ENCODE measurements at places on chromosomes 13 and 19.
A peak's percentile ranks its signal among the peaks of the same experiment; 100 is the strongest.

DNA sequence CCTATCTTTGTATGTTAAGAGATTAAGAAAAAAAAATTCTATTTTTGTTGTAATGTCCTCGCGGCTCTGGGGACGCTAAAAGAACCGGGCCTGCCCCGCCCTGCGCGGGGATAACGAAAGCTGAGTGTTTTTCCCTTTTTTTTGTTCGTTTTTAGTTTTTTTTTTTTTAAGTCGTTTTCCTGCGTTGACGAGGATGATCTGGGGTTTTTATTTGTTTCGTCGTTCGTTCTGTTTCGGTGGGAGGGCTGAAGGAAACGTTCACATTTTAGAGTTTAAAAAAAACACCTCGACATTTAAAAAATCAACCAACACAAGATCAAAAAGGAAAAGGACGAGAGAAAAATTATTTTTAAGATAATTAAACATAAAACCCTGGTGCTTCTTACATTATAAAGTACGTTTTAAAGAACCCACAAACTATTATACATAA is 5.6 kb downstream of the LYL1 start:
- no peak for DNase-seq

DNA sequence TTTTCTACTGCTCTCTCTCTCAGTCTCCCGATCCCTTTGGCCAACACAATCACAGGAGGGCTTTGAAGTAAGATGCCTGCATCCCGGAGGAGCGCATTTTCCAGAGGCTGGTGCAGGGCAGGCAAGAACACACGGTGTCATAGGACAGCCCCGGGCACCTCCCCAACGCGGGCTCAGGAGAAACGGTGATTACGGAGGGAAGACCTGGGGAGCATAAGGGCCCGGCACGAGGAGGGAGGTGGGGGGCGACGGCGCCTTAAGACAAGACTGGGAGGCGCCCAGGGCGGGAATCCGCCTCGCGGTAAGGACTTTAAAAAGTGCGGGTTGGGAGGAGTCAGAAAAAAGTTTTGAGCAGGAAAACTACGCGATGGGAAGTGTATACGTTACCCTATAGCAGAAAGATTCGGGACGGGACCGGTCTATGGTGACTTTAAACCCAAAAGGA is 18.7 kb upstream of the ZNF888 start:
- DNase-seq = no peak

GRCh38 chr19:48511800-48512503 is at the start of gene LMTK3:
Gene LMTK3, minus strand, starts transcription at chr19:48511835. Its CDS starts 259 bp downstream, at chr19:48511576.
- peak; percentile 24 for DNase-seq

GRCh38 chr13:59423708-59424340 is 739.9 kb downstream of the DIAPH3 start:
- no peak for DNase-seq

GRCh38 chr19:54916822-54917221 is 10.9 kb downstream of the NCR1 start:
- no peak for DNase-seq

GRCh38 chr13:110559986-110560385 is 1.5 kb downstream of the RAB20 start:
- DNase-seq = no peak

- DNase-seq = no peak
Observed at GRCh38 chr13:94112227-94112626, 367.3 kb downstream of the DCT start.

DNA sequence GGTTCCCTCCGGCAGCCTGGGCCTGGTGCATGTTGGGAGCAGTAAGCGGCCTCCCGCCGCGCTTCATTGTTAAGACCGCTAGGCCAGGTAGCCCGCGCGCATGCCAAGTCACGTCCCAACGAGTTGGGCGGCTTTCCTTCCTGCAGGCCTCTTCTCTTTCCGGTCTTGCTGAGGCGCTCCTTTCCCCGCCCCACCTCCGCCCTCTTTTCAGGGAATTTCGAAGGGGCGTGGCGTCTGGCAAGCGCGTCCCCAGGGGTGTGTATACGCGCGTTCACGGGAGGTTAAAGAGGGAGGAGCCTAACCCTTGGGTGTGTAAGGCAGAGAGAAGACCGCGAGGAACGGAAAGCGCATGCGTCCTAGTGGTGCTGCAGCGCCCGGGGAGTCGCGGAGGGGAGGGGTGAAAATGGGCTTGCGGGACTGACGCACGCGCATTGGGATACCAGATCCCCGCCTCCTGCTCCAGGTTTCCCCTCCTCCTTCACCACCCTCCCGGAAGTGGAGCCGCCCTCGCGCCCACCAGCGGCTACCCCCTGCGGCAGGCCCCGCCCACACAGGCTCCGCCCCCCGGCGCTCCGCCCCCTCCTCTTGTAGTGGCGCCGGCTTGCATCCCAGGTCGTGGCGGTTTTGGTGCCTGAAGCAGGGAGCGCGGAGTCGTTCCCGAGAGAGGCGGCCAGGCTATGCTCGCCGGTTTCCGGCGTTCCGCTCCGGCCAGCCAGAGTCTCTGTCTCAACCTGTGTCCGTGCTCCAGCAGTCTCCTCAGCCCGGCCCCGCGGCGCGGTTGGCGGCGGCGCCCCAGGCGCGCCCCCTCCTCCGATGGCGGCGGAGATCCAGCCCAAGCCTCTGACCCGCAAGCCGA is at the start of gene WDFY2:
WDFY2 (plus strand) TSS at position 588 of the 856 bp plus-strand sequence; CDS start at position 814, 226 bp downstream.
- DNase-seq = peak; percentile 99

DNA sequence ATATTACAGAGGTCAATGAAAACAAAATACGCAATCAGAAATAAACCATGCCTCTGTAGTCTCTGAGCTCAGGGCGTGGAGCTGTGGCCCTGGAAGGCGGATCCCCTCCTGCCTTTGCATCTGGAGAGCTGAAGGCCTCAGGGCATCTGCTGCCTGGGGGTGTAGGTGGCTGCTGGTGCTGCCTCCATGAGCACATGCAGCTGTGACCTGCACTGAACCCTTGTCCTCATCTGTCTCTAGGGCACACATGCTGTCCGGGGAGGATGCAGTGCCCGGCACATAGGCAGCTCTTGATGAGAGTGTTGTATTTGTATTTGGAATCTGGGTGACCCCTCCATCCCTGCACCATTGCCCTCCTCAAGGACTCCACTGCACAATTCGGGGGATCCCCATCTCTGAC is 185.7 kb downstream of the TEX29 start:
- no peak for DNase-seq

DNA sequence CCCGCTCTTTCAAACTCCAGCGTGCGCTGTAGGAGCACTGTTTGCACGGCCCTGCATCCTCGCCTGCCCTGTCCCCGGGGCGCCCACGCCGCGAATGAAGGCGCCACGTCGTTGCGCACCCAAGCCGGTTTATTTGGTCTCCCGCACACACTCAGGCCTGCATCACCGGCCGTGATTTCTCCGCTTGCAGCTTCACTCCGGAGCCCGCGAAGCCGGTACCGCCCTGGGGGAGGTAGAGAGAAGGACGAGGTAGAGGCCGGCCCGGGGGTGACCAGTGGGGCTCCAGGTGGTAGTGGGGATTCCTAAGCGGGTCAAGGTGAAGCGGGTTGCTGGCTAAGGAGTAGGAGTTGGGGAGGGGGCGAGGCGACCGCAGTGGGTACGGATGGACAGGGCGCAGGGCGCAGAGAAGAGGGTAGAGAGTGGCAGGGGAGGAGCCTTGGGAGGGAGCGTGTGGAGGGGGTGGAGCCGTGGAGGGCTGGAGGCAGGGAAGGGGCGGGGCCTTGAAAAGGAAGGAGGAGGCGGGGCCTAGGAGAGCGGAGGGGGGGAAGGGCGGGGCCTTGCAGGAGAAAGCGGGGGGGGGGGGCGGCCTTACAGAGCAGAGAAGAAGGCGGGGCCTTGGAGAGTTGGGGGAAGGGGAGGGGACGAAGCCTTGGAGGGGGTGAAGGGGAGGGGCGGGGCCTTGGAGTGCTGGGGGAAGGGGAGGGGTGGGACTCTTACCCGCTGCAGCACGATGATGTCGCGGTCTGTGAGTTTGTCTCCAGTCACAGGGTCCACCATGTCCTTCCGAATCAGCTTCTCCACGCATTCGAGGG is 24.6 kb downstream of the NOSIP start:
- DNase-seq = no peak

- no peak for DNase-seq
Observed at GRCh38 chr13:105541565-105541964, 993.9 kb downstream of the EFNB2 start.

GRCh38 chr19:10439588-10439987 is 19.2 kb downstream of the PDE4A start:
- no peak for DNase-seq

- no peak for DNase-seq
Observed at GRCh38 chr19:1945899-1946298, 4.9 kb downstream of the CSNK1G2 start.

GRCh38 chr13:35957241-35957731 is 173.9 kb downstream of the DCLK1 start:
- no peak for DNase-seq

DNA sequence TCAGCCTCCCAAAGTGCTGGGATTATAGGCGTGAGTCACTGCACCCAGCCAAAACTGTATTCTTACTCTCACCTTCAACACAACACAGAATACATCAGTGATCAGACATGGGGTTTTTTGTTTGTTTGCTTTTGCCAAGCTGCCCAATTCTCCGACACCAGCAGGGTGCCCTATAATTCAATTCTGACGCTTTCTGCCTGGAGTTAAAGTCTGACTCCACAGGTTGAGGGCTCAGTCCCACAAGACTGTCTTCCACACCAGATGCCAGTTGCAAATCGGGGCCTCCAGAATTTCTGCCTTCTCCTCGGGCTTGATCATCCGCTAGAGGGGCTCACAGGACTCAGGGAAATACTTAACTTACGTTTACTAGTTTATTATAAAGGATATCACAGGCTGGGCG is 22.1 kb downstream of the FBN3 start:
- DNase-seq = no peak

DNA sequence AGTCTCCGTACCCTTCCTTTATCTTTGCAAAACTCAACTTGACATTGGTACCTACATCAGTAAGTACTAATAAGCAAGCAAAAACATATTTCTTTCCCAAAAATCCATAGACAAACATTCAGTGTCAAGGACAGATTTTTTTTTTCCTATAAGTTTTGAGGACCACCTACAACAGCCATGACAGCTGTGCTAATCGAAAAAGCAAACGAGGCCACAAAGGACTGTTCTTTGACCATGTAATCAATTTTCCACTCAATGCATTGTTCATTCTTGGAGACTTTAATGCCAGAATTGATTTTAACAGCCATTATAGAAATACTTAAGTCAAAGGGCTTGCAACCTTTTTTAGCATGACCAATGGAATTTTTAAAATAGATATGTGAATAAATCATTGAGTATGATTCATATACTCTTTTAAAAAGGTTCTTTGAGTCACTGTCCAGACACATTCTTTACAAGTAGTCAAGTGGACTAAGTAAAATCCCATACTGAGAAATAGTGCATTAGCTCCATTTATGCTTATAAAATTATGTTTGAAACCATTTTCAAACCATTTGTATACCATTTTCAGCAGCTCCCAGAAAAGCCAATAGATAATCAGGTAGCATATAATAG is 323.9 kb downstream of the MZT1 start:
- no peak for DNase-seq

DNA sequence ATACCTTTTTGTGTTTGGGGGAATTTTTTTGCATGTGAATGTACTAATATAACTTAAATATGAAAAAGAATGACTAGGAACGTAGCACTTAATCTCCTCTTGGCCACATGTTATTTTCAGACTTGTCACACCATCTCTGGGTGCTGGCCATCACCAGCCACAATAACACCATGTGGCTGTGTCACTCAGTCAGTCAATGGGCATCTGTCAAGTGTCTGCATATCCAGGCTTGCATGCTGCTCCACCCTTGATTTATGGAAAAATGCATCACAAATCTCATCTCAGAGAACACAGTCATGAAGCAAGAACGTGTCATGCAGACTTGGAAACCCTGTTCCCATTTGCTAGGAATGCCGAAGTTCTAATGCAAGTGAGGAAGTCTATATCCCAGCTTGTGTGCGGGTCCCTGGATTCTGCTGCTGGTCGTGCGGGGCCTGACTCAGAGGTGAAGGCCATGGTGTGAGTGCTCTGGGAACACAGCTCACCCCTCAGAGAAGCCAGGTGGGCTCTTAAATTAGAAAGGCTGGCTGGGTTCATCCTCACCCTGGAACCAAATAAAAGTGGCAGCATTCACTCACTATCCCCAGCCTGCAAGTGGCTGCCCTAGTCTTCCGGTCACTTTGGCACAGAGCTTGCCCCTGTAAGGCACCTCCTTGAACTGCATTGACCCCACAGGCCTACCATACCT is 53.6 kb upstream of the ARHGEF7 start:
- DNase-seq = no peak

DNA sequence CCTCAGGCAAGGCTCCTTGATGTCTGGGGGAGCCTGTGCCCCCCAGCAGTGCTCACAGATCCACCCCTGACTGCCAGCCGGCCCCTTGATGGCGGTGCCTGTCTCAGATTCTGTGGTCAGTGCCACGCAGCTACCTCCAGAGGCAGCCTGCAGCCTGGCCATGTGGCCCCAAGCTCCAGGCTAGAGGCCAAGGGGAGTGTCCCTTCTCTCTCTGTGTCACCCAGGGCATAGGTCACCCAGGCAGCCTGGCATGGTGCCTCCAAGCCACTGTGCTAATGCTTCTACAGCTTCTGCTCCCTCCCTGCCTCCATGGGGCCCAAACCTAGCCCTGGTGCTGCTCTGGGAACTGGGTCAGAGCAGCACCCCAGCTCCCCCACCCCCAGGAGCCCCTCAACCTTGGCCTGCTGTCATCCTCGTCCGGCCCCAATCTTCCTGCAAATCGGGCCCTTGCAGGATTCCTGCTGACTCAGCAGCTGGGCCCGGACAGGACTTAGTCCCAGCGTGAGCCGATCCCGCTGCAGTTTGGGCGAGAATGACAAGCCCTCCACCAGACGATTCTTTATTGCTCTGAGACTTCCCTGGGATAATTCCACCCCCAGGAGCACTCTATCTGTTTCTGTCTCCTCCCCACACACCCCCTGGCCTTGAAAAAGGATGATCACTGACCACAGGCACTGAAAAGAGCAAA is 2.8 kb upstream of the ARL11 start:
- DNase-seq = no peak

GRCh38 chr13:24179486-24179850 is 18.9 kb downstream of the SPATA13 start:
- no peak for DNase-seq

GRCh38 chr19:48644839-48645619 is 958 bp downstream of the CA11 start:
- DNase-seq = no peak

- no peak for DNase-seq
Observed at GRCh38 chr13:46747031-46747820, 49.7 kb downstream of the ESD start.

GRCh38 chr13:28557725-28558520 is 63.0 kb upstream of the FLT1 start:
- no peak for DNase-seq

- DNase-seq = no peak
Observed at GRCh38 chr13:23918208-23918607, 20.9 kb upstream of the C1QTNF9B start.

GRCh38 chr13:43865892-43866291 is 13.6 kb downstream of the CCDC122 start:
- DNase-seq = no peak

- no peak for DNase-seq
Observed at GRCh38 chr19:50178859-50179537, 15.9 kb upstream of the IZUMO2 start.

DNA sequence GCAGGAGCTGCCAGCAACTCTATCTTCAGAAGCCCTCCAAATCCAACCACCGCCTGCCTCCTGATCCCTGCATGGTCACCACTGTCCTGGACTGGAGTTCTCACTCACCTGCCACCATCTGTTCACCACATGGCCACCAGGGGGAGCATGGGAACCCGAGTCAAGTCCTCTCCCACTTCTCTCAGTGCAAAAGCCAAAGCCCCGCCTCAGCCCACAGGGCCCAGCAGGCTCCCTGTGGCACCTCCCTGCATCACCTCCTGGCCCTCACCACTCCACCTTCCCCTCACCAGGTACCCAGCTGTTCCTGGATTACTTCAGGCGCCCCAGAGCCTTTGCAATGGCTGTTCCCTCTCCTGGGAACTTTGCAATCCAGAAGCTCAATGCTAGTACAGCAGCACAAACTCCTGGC is 5.3 kb downstream of the DHPS start:
- DNase-seq = peak; percentile 0
